ENCODE measurements at places on chromosomes 3 and 15.

GRCh38 chr15:44102675-44103254 is 92.3 kb downstream of the FRMD5 start:
- DNase-seq = no peak

GRCh38 chr3:173913974-173914421 is 516.5 kb downstream of the NLGN1 start:
- DNase-seq = no peak

DNA sequence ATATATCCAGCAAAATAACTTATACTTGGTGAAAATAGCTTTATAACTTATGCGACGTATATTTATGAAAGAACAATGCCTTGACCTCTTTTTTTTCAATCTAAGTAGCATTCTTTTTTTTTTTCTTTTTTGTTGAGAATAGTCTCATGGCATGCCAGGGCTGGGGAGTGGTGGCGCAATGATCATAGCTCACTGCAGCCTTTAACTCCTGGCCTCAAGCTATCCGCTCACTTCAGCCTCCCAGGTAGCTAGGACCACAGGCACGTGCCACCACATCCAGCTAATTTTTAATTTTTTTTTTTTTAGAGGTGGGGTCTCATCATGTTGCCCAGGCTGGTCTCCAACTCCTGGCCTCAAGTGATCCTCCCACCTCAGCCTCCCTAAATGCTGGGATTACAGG is 43.5 kb downstream of the RAB8B start:
- DNase-seq = no peak

GRCh38 chr3:38177181-38177580 is 11.8 kb downstream of the OXSR1 start:
- no peak for DNase-seq

GRCh38 chr15:95105229-95105628 is 873.9 kb downstream of the MCTP2 start:
- no peak for DNase-seq

DNA sequence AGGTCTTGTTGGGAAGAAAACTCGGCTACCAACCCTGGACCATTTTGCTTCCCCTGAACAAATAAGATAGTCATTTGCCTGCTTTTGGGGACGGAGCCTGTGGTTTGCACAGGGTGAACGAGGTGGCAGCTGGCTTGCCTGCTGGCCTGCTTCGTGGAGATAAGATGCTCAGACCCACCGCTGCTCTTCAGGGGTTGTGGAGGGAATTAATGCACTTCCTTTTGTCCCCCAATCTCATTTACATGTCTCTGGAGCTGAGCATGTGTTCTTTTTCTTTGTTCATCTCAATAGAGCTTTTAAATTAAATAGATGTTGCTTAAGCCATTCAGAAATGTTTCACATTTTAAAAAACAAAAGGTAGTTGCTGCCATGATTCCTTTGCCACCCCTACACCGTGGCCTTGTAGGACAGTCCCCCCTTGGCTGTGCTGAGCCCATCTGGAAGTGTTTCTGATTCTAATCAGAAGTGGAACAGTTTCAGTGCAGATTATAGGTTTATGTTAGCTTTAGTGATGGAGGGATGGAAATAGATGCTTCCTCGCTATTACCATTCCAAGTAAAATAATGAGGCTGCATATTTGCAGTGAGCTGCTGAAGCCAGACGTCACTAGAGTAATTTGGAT is 25.6 kb downstream of the APBA2 start:
- DNase-seq = no peak

DNA sequence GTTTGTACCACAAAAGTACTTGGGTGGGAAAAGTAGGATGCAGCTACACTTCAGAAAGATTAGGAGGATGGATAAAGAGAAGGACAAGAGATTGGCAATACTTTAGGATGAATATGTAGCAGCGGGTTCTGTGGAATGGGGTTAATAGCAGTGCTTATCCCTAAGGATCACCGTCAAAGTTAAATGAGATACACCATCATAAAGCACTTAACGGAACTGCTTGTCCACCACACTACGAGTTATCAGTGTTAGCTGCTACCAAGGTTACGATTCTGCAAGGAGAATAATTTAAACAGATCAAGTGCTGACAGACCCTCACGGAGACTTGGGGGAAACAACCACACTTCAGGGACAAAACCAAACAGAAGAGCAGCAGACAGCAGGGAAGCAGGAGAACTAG is 963 bp downstream of the SHQ1 start:
- DNase-seq = no peak

DNA sequence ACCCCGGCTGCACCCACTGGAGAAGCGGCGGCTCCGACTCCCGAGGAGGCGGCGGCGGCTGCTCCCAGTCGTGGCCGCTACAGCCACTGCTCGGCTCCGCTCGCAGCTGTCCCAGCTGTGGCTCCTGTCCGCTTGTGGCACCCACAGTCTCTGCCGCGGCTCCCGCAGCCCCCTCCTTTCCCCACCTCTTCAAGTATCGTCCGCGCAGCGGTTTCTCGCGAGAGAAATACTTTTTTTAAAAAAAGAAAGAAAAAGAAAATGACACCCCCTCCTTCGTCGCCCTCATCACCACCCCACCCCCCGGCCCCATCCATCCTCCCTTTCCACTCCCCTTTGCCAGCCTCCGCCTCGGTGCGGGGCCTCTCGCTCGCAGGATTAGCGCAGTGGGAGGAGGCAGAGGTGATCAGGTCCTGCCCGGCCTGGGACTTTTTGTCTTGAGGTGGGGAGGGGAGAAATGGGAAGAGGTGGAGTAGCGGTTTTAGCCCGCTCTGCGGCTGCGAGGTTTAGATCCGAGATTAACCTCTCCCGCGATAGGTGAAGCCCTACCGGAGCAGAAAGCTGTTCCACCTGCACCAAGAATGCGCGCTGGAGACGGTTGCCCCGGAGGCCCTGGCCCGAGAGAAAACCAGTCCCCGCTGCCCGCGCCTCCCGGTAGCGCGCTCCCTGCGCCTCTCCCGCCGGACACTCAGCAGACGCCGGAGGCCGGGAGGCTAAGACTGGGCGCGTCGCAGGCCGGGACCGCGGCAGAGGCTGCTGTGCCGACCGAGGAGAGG is at the start of gene FBN1:
FBN1 (minus strand) TSS at position 152 of the 773 bp plus-strand sequence. CDS start 940 bp downstream, outside the sequence.
- peak; percentile 12 for DNase-seq

DNA sequence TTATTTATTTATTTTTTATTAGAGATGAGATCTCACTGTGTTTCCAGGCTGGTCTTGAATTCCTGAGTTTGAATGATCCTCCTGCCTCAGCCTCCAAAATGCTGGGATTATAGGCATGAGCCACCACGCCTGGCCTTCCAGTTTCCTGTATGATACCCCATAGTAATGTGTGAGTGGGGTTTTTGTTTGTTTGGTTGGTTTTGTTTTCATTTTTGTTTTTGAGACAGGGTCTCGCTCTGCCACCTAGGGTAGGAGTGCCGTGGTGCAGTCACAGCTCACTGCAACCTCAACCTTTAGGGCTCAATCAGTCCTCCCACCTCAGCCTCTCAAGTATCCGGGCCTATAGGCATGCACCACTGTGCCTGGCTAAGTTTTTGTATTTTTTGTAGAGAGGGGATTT is 30.9 kb downstream of the GOLM2 start:
- DNase-seq = no peak

DNA sequence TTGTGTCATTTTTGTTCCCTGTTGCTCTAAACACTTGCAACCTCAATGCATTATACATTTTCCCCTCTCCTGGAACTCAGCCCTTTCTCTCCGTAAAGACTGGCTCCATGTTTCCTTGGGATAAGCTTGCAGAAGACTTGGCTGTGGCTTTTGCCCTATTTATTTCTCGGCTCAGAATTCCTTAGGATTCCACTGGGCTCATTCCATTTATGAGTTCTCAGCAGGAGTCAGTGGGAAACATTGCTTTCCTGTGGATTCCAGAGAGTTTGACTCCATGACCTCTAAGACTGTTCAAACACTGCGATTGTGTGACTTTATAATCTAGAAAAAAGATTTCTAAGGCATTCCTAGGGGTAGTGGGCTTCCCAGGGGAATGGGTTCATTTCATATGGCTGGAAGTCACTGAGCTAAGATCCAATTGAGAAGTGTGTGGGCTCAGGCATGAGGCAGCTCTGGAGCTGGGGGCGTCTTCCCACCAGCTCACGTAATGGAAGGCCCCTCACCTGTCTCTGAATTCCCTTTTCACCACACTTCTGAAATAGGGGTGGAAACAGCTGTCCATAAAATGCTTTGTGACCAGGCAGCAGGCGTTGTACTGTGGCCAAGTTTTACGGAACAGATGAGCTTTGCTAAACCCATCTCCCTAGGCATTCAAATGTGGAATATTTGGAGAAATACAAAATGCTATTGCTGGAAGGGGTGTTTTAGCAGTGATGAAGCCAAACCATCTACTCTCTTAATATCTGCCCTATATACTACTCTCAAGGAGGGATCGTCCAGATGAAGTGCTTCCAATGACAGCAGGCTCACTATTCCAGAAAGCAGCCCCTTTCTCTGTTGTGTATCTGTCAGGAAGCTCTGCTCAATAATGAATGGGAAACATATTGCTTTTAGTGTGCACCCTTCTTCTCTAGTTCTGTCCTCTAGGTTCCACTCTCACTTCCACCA is 91.8 kb upstream of the BCL6 start:
- DNase-seq = no peak

- DNase-seq = no peak
These were observed 16.0 kb upstream of the RNU6-1 start for GRCh38 chr15:67855842-67856241.

- DNase-seq = no peak
These were observed 147.3 kb downstream of the SST start for GRCh38 chr3:187522890-187523289.

- DNase-seq = no peak
These were observed 2.6 kb downstream of the RBMS3 start for GRCh38 chr3:29283231-29284119.

Measured in T-helper 2 cell treated with Interferon-gamma antibody and Interleukin-4, amounts not matched to agents 5 μg/mL and 100 μg/mL, for 36 hours (primary cell).